ENCODE measurements at places on chromosomes 6 and 20.
A peak's percentile ranks its signal among the peaks of the same experiment; 100 is the strongest.

DNA sequence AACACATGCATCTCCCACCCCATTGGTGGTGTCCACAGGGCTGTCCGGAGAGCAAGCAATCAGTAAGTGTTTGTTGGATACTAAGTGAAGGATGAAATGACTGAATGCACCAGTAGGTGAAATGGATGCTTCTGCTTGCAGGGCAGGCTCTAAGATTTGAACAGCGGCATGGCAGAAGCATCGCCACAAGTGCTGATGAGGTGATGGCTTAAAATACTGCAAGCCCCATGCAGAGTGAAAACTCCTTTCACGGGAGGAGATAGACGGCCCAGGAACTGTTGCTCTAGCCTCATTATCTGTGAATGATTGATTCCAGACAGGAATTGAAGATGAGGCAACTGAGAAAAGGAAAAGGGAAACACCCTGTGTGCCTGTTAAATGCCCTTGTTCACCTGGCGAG, 158.9 kb downstream of the LY86 start:
- no peak for DNase-seq

DNA sequence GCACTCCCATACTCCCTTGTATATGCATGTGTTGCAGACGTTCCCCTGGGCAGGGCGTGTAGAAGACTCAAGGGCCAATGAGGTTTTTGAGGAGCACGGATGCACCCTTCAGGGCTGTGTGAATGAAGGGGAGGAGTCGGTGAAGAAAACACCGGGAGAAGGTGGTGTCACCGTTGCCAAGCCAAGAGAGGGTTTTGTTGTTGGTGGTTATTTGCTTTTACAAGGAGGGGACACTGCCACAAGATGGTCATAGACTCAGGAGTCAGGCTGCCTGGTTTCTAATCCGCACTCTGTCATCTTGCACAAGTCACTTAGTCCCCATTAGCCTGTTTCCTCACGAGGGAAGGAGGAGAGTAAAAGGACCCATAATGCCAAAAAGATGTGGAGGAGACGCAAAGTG, 124.0 kb downstream of the PXDC1 start:
- DNase-seq, result no peak

GRCh38 chr6:48429021-48429420, 318.0 kb upstream of the PTCHD4 start:
- no peak for DNase-seq

DNA sequence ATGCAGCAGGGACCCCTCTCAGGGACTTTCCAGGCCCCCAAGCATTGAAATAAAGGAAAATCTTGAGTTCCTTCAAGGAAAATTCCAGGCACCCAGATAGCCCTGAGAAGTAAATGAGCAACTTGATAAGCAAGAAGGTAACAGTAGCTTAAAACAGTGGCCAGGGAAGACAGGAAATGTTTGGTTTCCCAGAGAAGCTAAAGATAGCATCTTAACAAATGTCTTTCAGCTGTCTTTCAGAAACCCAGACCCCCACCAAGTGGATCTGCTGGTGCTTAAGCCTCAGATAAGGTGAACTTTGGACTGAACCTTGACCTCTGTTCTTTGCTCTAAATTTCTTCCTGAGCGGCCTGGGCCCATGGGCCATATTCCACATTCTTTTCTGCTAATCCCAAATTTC, 117.8 kb upstream of the CST7 start:
- DNase-seq, result peak; percentile 15

GRCh38 chr20:12053353-12053752, 135.7 kb downstream of the BTBD3 start:
- DNase-seq, result no peak

DNA sequence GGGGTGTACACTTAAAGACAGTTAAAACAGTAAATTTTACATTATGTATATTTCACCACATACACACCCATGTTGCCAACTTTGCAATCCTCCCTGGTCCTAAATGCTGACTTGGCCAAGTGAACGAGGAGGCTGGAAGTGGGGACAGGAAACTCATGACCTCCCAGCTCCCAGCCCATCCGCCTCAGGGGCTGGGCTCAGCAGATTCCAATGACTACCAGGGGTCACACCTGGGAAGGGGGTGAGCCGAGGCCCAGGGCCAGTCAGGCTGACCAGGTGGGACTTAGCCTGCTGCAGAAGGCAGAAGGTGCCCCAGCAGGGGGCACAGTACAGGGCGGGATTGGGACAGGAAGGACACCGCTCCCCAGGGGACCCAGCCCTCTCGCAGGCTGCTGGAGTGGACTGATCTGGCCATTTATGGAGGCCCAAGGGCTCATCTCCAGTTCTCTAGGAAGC, 2.4 kb downstream of the SIGLEC1 start:
- DNase-seq, result peak; percentile 34

GRCh38 chr6:45488889-45489288, 111.2 kb upstream of the SUPT3H start:
- no peak for DNase-seq

DNA sequence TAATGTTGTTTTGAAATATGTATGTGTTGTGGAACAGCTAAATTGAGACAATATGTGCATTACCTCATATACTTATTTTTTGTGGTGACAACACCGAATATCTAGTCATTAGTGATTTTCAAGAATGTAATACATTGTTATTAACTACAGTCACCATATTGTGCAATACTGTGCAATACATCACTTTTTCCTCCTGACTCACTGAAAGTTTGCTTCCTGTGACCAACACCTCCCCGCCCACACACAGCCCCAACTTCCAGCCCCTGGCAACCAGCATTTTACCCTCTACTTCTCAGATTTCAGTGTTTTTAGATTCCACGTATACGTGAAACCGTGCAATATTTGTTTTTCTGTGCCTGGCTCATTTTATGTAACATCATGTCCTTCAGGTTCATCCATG, 627.9 kb downstream of the PRKN start:
- DNase-seq, result no peak

- no peak for DNase-seq
These were observed 38.9 kb upstream of the TMEM14A start for GRCh38 chr6:52632011-52632410.

DNA sequence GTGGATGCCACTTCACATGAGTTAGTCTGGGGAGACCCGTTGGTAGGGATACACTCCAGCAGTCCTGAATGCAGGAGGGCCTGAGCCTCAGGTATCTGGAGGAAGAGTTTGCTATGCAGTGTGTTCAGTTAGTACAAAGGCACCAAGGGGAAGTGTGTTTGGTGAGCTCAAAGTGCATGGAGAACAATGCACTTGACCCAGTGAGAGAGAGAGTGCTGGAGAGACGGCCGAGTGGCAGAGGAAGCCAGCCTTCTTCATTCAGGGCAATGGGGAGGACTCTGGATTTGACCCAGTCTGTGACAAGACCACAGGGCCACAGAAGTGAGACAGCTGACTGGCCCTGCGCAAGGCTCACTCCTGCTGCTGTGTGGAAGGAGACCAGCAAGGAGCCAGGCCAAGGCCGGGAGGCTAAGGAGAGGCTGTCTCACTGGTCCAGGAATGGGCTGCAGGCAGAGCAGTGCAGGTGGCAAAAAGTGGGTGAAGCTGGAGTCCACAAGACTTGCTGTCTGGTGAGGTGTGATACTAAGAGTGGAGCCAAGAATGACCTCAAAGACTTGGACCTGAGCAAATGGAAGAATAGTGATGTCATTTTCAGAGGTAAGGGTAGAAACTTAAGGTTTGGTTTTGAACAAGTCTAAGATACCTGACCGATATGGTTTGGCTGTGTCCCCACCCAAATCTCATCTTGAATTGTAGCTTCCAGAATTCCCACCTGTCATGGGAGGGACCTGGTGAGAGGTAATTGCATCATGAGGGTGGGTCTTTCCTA, 38.0 kb downstream of the PDE10A start:
- no peak for DNase-seq

Measured in right forelimb (tissue), 1 donor.